ENCODE measurements at places on chromosomes 16 and 17.

- DNase-seq: peak; percentile 70
These were observed 620 bp downstream of the SAMD14 start for GRCh38 chr17:50129353-50129727.

GRCh38 chr16:10961231-10961630, 16.9 kb downstream of the CLEC16A start:
- no peak for DNase-seq

DNA sequence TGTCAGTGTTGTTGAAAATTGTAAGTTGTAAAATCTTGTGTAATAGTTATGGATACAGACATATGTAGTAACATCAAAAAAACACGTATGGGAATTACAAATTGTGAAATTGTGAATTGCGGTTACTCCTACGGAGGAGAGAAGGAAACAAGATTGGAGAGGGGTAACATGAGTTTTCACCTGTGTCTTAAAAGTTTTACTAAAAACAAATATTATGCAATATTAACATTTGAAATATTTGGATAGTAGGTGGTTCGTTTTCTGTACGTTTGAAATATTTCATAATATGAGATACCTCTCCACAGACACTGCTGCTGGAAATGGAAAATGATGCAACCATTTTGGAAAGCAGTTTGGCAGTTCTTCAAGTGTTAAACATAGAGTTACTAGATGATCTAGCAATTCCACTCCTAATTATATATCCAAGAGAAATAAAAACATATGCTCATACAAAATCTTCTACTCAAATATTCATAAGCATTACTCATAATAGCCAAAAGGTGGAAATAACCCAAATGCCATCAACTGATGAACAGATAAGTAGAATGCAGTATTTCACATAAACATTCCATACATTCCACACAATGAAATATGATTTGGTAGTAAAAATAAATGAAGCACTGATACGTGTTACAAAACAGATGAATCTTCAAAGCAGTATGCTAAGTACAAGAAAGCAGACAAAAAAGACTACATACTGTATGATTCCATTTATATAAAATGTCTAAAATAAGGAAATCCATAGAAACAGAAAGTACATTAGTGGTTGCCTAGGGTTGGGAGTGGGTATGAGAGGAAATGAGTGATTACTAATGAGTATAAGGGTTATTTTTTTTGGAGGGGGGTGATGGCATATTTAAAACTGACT, 40.7 kb upstream of the ABCA10 start:
- DNase-seq: no peak

DNA sequence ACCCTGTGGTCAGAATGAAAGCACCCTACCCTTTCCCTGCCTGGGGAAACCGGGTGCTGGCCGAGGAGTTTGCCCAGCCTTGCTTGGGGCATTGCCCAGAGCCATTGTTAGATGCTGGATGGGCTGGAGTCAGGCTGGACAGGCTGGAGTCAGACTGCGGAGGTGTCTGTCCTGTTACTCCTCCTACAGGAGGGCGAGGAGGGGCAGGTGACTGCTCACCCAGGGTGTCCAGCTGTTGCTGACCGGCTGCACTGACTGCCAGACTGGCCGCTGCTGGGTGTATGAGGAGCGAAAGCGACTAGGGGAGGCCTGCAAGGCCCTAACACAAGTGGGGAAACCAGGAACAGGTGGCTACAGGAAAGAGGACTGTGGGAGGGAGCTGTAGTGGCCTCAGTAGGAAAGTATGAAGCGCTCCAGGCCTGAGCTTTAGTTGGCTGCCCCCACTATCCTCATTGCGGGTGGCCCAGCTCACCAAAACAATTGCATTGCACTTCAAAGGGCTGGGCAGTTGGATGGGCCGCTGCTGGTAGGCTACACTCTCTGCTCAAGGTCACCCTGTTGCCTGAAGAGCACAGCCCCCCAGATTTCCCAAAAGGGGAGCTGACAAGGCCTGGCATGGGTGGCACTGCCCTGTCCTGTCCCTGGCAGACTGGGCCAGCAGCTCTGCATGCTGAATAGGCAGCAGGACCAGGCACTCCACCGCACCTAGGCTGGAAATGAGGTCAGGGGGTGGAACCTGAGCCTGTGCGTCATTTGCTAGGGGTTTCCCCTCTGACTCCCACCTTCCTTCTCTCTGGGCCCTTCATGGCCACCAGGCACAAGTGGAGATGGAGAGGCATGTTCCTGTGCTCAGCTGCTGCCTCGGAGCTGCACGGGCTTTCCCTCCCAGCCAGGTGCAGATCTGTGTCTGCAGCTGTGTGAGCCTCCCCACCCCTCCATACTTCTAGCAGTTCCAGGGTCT, 18.4 kb downstream of the LDHD start:
- DNase-seq: no peak

- no peak for DNase-seq
These were observed 198.6 kb downstream of the AXIN2 start for GRCh38 chr17:65362826-65363225.

GRCh38 chr16:716200-716568, 1.3 kb downstream of the METRN start:
- DNase-seq: peak; percentile 52
